Stimulated activated CD8-positive, alpha-beta memory T cell treated with anti-CD3 and anti-CD28 coated beads, Interleukin-2, amount 100 ng/mL, for 1 hour (primary cell): ENCODE measurements at places on chromosomes 3 and 15.

- no peak for DNase-seq
Measured at GRCh38 chr3:49173116-49173791, 1.9 kb downstream of the KLHDC8B start.

DNA sequence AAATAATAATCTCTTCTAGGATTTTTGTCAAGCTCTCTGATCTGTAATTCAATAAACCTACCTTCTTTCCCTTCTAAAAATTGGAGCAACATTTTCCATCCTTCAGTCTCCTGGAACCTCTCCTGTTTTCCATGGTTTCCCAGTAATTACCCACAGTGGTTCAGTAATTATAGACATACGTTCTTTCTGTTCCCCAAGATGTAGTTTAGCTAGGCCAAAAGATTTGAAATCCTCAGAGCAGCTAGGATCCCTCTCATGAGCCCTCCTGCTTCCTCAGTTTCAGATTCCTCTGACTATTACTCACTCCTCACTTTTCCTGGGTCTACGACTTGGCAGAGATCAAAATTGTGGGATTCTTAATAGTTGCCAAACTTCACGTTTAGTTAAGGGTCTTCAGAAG is 76.9 kb upstream of the IGSF10 start:
- no peak for DNase-seq

GRCh38 chr3:29281344-29282241 is 722 bp downstream of the RBMS3 start:
- no peak for DNase-seq

- no peak for DNase-seq
Measured at GRCh38 chr3:40768536-40768935, 243.8 kb downstream of the ZNF621 start.

GRCh38 chr15:34339946-34340345 is 2.4 kb upstream of the SLC12A6 start:
- DNase-seq = no peak

GRCh38 chr3:169575381-169575780 is 88.1 kb downstream of the MECOM start:
- DNase-seq = no peak

GRCh38 chr15:52683580-52683979 is 4.4 kb upstream of the ATOSA start:
- DNase-seq = no peak

DNA sequence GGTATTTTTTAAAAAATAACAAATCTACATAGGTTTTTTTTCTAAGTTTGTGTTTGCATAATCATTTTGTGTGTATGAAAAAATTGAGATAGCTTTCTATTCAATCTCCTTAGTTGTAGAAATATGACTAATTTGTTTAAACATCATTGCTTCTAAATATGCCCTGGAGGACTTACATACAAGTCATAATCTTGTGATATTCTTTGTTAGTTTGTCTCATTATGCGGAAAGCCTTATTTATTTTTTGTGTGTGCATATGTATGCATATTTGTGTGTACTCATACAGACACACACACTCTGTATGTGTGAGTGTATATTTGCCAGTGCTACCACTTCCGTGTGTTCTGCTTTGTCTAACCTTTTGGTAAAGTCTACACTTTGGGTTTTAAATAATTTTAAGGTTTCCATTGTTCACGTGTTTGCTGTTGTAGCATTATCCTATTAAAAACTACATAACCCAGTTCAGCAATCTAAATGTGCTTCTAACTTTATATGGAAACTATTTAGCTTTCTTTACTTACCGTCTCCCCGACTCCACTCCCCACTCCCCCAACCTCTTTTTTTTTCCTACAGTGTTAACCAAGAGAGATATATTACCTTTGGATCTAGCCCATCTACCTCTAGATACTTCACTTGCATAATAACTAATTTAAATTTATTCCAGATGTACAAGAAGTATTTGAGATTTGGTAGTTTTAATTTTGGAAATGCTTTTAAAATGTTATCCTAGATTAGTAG is 111.7 kb downstream of the FNDC3B start:
- no peak for DNase-seq

DNA sequence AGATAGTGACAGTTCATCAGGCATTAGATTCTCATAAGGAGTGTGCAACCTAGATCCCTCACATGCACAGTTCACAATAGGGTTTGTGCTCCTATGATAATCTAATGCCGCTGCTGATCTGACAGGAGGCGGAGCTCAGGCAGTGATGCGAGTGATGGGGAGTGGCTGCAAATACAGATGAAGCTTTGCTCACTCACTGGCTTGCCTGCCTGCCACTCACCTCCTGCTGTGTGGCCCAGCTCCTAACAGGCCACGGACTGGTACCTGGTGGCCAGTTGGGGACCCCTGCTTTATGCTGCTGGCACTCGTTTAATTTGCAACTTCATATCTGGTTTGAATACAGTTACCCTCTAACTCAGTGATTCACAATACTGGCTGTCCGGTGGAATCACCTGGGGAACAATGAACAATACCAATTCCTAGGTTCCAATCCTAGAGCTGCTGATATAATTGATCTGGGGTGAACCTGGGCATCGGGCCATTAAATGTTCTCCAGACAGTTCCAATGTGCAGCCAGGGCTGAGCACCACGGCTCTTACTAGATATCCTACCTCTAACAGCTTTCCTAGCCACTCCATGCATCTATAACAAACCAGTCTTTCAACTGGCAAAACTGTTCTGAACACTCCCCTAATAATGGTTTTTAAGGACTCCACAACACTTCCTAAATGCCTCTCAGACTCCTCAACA is 131.4 kb downstream of the ATP1B3 start:
- no peak for DNase-seq

DNA sequence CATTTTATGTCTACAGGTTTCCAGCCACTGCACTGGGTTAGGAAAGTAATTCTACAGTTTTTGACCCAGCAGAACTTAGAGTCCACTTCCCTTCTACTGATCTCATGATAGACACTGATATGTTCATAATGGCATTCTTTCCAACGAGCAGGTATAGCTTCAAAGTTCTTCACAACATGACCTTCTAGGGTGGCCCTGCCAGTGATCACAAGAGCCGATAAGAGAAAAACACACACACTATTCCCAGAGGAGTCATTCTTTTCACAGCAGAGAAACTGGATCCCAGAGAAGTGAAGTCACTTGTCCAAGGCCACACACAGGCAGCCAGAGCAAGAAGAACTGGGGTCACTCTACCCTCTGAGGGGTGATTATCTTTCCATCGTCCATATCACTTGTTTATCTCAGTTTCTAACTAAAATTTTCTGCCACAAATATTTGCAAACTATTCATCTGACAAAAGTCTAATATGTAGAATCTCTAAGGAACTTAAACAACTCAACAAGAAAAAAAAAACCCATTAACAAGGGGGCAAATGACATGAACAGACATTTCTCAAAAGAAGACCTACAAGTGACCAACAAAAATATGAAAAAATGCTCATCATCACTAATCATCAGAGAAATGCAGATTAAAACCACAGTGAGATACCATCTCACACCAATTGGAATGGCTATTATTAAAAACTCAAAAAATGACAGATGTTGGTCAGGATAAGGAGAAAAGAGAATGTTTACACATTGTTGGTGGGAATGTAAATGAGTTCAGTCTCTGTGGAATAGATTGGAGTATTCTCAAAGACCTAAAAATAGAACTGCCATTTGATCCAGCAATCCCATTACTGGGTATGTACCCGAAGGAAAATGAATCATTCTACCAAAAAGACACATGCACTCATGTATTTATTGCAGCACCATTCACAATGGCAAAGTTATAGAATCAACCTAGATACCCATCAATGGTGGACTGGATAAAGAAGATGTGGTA is 31.5 kb downstream of the SPTSSB start:
- DNase-seq = no peak

DNA sequence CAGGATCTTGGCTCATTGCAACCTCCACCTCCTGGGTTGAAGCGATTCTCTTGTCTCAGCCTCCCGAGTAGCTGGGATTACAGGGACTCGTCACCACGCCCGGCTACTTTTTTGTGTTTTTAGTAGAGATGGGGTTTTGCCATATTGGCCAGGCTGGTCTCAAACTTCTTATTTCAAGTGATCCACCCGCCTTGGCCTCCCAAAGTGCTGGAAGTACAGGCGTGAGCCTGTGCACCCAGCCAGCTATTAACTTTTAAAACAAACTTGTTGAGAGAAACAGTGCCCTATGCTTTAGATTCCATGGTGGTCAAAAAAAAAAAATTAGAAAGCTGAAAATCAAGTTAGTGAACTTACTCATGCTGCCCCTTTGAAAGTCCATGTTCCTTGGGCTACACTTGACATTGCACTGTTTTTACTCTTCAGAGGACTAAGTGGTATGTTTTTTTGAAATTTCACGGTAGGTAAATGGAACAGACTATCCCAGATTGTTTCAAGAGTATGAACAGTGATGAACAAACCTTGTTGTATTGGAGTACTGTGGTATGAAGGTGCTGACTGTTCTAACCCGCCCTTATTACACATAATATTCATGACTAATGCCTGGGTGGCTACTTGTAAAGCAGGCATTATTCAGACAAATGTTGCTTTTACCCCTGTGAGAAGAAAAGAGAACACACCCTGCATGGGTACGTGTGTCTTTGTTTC is 206.9 kb downstream of the KLHL25 start:
- no peak for DNase-seq

- DNase-seq = no peak
Measured at GRCh38 chr15:67415181-67415580, 105.8 kb upstream of the C15orf61 start.

DNA sequence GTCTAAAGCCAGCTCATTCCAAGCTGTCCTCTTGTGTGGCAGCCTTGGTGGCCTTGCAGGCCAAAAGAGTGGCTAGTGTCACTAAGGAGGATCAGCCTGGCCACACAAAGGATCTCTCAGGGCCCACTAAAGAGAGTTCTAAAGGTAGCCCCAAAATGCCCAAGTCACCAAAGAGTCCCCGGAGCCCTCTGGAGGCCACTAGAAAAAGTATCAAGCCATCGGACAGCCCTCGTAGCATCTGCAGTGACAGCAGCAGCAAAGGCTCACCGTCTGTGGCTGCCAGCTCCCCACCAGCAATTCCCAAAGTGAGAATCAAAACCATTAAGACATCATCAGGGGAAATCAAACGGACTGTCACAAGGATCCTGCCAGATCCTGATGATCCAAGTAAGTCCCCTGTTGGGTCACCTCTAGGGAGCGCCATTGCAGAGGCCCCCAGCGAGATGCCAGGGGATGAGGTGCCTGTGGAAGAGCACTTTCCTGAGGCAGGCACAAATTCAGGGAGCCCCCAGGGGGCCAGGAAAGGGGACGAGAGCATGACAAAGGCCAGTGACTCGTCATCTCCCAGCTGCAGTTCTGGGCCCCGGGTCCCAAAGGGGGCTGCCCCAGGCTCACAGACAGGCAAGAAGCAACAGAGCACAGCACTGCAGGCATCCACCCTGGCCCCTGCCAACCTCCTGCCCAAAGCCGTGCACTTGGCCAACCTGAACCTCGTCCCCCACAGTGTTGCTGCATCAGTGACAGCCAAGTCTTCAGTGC is 33.5 kb upstream of the ALPK3 start:
- DNase-seq = no peak

- no peak for DNase-seq
Measured at GRCh38 chr3:78917536-78917935, 850.3 kb downstream of the ROBO1 start.

GRCh38 chr15:92624401-92624991 is 31.1 kb downstream of the FAM174B start:
- DNase-seq = no peak

GRCh38 chr3:189282741-189283140 is 111.0 kb downstream of the TPRG1 start:
- no peak for DNase-seq

GRCh38 chr3:76917436-76917835 is 122.5 kb upstream of the ROBO2 start:
- DNase-seq = no peak

GRCh38 chr3:45612138-45612537 is 17.6 kb downstream of the LIMD1 start:
- no peak for DNase-seq

- DNase-seq = no peak
Measured at GRCh38 chr3:172464306-172464705, 16.1 kb upstream of the GHSR start.

DNA sequence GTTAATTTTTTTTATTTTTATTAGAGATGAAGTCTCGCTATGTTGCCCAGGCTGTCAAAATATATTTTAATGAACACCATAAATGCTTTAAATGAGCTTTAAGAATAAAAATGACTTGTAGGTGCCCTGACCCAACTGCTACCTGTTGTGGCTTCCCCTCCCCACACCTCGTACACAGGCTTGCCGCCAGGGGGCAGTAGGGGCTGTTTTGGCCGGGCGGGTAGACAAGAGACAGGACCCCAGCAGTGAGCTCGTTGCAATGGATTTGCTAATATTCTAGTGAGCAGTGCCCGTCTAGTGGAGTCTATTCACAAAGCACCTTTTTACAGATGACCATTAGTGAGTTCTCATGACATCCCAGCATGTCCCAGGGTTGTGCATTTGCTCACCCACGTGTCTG is 418.1 kb downstream of the OCA2 start:
- DNase-seq = no peak

DNA sequence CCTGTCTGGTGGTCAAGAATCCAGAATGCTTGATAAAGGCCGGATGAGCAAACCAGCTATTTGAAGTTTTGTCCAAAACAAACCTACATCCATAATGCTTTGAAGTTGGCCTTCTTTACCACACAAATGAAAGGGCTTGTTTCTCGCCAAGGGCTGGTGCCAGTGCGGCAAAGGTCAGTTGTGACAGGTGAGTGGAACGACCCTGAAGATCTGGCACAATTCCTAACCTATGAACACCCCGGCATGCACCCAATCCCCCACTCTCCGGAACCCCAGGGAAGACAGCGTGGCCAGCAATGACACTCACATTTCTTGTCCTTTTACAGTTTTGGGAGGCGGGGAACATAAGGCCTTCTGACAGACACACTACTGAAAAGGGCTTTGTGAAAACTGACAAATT is 90.6 kb downstream of the ATP10A start:
- DNase-seq = no peak

- DNase-seq = no peak
Measured at GRCh38 chr3:2205692-2206091, 107.0 kb downstream of the CNTN4 start.

GRCh38 chr3:156586905-156587759 is 32.2 kb upstream of the SSR3 start:
- no peak for DNase-seq

- no peak for DNase-seq
Measured at GRCh38 chr3:195086341-195086740, 184.6 kb downstream of the XXYLT1 start.

GRCh38 chr3:197846491-197846890 is 55.4 kb downstream of the LRCH3 start:
- DNase-seq = no peak
